BE2C (cell line): ENCODE measurements at places on chromosomes 12 and 14.

DNA sequence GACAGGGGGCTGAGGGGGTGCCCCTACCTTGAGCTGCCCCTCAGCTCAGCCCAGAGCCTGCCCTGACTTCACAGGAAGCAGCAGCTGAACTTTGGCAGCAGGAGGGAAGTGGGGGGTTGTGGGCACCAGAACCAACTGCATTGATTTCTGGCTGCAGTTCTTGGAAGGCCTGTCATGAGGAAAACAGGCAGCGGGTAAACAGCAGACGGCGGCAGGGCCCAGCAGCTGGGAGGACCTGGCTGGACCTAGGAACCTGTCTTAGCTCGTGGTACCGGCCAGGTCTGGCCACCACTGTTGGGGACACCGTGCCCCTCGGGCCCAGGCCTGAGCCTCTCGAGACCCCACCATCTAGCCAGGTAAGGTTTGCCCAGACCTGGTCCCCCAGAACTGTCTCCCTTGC lies 154.2 kb upstream of the MYL2 start:
- DNase-seq: no peak

- DNase-seq: no peak
These were observed 43.8 kb upstream of the BICD1 start for GRCh38 chr12:32062881-32063280.

- no peak for DNase-seq
These were observed 102.9 kb upstream of the RFLNA start for GRCh38 chr12:124191966-124192365.

GRCh38 chr14:26429205-26429604 lies 168.6 kb downstream of the NOVA1 start:
- no peak for DNase-seq

DNA sequence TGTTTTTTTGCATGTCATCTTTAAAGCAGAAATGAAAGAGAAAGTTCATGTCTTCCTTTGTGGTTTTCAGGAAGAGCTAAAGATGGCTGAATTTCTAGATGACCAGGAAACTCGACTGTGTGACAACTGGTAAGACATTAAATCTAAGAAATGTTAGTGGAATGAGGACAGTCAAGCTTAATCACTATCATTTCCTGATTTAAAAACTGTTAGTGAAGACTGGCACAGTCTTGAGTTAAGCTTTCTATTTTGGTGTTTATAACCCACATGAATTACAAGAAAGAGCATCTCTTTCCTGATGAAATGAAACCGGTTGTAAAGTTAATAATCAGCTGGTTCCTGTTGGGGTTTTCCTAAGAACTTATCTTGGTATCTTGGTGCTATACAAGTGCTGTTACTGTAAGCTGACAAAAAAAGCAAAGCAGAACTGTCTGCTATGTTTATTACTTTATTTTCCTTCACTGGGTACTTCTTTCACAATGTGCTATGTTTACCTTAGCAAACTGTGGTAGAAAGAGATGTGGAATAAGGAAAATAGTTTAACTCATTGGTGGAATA lies 5.2 kb downstream of the TRAFD1 start:
- DNase-seq: no peak

DNA sequence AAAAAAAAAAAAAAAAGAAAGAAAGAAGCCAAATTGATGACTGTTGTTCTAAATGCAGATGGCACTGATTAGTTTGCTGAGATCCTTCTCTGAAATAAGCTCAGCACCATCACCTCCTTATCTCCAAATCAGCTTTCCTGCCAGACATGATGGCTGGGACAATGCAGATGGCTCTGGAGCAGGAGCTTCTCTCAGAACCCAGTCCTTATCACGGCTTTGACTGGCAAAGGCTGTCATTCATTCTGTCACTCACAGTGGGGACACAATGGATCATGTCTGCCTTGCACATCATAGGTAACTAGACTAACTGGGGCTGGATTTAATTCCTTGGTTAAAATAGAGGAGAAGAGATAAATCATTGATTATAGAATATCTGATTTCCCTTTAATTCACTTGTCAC lies 146.3 kb downstream of the PDZRN4 start:
- peak; percentile 8 for DNase-seq

DNA sequence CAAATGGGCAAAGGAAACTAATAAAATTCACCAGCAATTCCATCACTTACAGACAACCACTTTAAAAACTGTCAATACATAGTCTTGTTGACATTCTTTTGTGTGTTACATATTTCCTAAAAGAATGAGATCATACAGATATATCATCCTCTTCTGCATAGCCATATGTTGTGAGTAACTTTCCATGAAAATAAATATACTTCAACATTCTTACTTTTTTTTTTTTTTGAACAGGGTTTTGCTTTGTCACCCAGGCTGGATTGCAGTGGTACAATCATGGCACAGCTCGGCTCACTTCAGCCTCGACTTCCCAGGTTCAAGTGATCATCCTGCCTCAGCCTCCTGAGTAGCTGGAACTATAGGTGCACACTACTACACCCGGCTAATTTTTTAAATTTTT lies 20.9 kb downstream of the ZC2HC1C start:
- DNase-seq: no peak

- DNase-seq: no peak
These were observed 52.2 kb downstream of the PAPOLA start for GRCh38 chr14:96554315-96554910.

- DNase-seq: no peak
These were observed 64.5 kb upstream of the DAAM1 start for GRCh38 chr14:59123975-59124374.

- DNase-seq: peak; percentile 1
These were observed 117.4 kb upstream of the RTL1 start for GRCh38 chr14:101020834-101021370.

DNA sequence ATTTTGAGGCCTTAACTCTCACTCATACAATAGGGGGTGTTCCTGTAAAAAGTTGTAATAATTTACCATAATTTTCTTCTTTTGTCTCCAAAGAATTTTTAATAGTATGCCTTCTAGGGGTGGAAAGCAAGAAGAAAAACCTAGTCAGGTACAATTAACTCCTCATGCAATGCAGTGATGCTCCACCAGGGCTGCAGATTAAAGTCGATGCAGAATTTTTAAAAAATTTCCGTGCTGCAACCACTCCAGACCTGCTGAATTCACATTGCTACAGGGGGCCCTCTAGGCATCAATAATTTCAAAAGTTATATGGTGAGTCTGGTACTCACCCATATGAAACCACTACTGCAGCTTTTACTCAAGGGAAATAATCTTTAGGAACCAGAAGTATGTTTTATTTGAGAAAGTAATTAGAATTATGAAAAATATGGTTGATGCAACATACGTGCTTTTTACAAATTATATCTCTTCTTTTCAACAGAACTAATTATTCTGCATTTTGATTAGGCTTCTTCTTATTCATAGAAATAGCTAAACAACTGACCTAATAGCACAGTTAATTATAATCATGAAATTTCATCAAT lies 353.2 kb downstream of the BCAT1 start:
- no peak for DNase-seq

- DNase-seq: no peak
These were observed 61.5 kb upstream of the EGLN3 start for GRCh38 chr14:34012369-34012768.
